MG63 (cell line): ENCODE measurements at places on chromosomes 5 and 9. TPM values are rescaled to one million over a fixed set of nuclear protein-coding genes. Genes with fewer than 3 reads are reported as not detected.

GRCh38 chr9:136700959-136701667 lies 11.3 kb upstream of the DIPK1B start:
- DNase-seq = no peak

DNA sequence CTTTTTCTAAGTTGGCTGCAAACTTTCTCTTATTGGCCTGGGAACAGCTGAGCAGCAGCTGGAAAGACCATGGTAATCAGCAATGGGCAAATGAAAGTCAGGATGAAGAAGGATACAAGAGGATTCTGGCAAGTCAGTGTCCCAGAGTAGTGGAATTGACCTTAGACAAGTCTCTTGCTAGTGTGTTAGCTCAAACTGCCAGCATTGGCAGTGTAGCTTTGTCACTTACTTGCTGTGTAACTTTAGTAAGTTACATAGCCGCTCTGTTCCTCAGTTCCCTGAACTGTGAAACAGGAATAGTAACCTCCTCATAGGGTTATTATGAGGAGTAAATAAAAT lies 3.6 kb downstream of the ALDH1A1 start:
- DNase-seq = no peak

DNA sequence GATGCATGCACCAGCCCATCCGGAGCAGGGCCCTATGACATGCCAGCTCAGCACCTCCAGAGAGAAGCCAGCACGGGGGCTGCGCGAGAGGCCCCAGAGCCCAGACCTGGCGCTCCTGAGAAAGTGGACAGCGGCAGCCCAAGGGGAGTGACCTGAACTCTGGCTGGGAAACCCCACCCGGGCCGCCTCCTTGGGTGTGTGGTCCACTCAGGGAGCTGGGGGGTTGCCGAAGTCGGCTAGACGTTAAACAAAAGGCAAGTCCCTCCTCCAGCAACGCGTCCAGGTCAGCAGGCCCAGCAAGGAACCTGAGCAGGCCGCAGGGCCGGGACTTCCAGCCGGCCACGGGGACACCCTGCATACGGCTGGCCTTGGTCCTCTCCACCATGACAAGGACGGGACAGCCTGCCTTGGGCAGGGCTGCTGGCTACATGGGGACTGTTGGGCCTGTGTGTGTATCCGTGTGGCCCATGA lies 35.7 kb downstream of the NACC2 start:
- no peak for DNase-seq

DNA sequence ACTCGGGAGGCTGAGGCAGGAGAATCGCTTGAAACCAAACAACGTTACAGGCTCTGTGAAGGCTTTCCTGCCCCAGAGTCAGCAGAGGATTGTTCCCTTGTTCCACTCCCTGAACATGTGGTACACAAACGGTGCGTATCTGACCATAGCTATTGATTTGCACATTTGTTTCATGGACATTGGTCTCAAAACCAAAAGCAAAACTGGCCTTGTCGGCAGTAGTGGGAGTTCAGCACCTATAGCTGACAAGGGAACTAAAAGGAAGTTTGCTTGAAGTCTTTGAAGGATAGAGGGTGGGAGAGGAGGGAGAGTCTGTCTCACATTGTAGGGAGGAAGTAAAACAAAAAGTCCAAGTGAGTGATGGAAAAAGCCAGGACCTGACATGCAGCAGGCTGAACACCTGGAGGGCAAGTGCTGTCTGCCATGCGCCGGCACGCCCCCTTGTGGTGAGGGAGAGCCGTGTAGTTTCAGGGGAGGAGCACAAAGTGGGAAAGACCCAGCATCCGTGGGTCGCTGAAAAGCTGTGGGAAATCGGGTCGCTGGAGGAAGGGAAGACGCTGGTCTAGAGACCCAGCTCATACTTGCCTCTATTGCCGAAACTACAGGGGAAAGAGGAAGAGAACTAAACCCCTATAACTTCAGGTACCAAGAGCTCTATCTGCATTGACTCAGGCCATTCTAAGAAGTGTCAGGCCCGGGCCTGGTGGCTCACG lies 58.0 kb downstream of the RAD23B start:
- peak; percentile 62 for DNase-seq

DNA sequence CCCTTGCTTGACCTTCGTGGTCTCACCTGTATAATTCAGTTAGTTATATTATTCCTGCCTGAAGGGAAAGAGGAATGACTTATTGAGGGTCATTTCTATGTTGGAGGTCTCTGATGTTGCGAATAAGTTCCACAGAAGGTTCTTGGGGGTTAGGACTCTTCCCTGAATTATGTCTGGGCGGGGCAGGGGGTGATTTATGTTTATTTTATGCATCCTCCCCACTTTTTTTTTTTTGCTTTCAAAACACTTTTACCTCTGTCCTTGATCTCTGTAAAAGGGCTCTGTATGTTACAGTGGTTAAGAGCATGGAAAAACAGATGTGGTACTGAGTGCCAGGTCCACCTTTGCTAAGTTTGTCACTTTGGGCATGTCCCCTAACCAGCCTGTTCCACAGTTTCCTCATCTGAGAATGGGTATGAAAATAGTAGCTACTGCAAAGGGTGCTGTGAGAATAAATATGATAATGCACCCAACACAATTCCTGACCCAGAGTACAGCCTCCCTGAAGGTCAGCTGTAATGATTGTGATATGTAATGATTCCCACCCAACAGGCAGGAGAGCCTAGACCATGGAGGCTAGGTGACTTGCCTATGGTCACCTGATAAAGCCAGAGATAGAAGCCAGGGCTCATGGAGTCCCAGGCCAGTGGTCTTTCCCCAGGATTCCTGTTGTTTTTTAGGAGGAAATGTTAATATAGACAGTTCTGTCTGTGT lies 54.8 kb downstream of the SLC22A5 start:
- no peak for DNase-seq

DNA sequence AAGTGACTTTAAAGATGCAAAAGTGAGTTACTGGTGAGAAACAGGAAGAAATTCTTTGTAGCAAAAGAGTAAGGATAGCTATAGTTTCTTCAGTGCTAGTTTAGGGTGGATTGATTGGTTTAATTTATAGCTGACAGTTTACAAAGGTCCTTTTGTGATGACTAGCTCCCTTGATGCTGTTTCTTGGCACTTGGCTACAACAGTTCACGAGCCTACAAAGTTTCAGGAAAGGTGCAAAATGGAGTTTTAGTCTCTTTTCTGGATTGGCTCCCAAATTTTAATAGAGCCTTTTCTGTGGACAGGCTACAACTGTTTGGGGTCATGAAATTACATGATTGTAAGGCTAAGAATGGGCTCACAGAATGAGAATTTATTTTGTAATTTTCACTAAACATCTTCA lies 40.9 kb upstream of the BNIP1 start:
- no peak for DNase-seq

DNA sequence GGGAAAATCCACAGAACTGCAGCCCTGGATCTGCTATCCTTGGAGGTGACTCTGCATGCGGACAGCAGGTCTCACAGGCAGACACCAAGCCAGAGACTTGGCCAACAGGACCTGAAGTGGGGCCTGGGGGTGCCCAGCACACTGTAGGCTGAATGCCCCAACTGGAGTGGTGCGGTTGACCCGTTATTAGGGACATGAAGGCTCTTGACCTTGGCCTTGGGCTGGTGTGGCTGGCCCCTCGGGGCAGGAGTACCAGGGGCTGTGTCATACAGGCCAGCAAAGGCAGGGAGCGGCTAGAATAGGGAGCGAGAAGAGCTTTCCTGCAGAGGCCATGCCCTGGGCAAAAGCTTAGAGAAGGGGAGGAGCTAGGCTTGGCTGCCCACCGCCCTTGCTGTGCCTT lies 153.2 kb upstream of the MVB12B start:
- no peak for DNase-seq

DNA sequence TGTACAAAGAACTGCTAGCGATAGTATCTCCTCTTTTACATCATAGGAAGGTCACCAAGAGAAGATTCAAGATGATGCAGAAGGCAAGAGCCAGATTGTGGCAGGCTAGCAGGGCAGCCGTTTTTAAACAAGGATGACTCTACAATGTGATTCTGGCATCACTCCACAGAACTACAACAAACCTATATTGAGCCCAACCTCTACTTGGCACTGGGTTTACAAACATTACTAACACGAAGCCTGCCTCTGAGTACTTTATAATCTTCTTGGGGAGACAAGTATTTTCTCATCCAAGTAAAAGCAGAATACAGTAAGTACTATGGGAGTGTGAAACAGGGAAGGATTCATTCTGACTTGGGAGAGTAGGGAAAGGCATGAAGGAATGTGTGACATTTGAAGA lies 448.6 kb downstream of the ZNF608 start:
- DNase-seq = peak; percentile 41

GRCh38 chr9:13181652-13182051 lies 97.8 kb downstream of the MPDZ start:
- no peak for DNase-seq

DNA sequence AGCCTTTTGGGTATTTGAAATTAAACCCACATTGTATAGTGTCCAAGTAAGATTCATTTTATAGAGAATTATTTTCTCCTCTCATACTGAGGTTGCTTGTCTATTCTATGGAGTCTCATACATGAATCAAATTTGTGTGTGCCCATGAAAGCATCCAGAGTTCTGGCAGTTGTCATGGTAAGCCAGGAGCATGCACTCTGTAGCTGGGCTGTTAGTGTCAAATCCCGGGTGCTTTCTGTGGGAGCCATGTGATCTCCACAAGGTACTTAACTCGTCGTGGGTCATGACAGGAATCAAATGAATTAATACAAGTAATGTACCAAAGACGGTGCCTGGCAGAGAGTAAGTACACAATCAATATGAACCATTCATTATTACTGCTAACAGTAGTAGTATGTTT lies 58.7 kb downstream of the FBXL7 start:
- DNase-seq = no peak

- DNase-seq = no peak
Observed at GRCh38 chr5:146199176-146199815, 4.1 kb upstream of the RBM27 start.

GRCh38 chr9:83198371-83198770 lies 135.4 kb upstream of the RASEF start:
- DNase-seq = no peak

KIF24 gene
- 1.7 and 1.8 TPM in 2 replicates for total RNA-seq

CDH12 gene
- not detected in 2 replicates for total RNA-seq

SLC36A3 gene
- total RNA-seq = not detected in 2 replicates

CSNK1G3 gene
- total RNA-seq = 55.7 TPM in 2 replicates

MORN5 gene
- total RNA-seq = not detected in 2 replicates
